Fibroblast of gingiva (primary cell): ENCODE measurements at places on chromosomes 13 and 19.

GRCh38 chr19:18461471-18461870 is 23.5 kb upstream of the ISYNA1 start:
- no peak for DNase-seq

- DNase-seq, result no peak
Measured at GRCh38 chr19:46646402-46646801, 10.4 kb upstream of the GNG8 start.

DNA sequence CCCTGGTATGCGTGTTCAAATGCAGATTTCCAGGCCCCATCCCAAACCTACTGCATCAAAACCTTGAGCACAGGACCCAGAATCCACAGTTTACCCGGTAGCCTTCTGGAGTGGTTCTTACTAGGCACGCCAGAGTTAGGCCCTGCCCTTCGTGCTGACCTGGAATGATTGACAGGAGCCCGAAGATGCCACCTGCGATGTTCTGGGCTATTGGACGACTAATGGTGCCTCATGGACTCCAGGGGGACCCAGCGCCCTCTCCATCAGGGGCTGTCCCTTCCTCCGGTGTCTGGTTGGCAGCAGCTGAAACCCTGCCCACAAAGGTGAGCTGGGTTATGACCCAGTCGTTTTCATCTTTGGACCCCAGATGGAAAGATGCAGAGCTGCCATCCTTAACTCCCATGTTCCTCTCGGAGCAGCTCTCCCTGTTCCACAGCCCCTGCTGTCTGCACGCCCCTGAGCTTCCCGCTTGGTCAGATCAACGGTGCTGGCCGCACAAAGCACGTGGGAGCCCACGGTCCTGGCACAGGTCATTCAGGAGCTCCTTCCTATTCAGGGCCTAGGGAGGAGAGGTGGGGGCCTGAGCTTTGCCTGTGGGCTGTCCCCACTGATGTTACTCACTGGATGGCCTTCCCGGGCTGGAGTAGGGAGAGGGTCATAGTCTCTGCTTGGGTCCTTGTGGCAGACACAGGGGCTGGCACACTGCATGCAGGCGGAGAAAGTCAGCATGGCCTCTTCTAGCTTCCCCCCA is 65.8 kb downstream of the GPR12 start:
- no peak for DNase-seq

- DNase-seq, result peak; percentile 39
Measured at GRCh38 chr19:38070573-38070972, 153.4 kb downstream of the DPF1 start.

DNA sequence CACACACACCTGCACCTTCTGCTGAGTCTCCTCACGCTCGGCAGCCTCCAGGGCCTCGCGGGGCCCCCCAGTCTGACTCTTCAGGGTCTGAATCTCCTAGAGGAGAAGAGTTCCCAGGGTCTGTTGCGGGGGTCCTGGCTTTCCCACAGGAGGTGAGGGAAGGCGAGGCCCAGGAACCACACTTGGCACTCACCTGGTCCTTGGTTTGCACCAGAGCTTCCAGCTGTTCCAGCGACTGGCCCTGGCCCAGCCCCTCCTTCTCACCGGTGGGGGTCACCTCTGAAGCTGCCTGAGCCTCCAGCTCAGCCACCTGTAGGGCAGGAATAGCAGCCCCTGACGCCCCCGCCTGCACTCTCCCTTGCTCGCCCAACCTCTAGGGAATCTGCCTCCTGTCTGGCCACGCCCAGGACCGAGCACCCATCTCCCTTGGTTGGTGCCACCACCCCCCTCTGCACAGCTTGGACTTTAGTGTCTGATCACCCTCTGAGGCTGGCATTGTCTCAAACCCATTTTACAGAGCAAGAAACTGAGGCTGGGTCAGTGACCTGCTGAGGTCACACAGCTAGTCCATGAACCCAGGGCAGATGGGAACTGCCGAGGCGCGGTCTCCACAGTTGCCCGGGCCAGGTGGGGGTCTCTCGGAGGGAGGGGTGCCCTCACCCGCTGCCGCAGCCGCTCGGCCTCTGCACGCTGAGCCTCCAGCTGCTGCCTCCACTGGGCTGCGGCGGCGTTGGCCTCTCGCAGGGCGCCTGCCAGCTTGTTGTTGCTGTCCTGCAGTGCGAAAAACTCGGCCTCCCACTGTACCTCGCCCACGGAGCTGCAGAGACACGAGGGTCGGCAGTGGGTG is 9.5 kb downstream of the HOMER3 start:
- no peak for DNase-seq

- DNase-seq, result no peak
Measured at GRCh38 chr19:28656644-28657043, 556.3 kb downstream of the UQCRFS1 start.

- no peak for DNase-seq
Measured at GRCh38 chr13:83499286-83499685, 383.0 kb downstream of the SLITRK1 start.

GRCh38 chr19:57321751-57322150 is 1.5 kb downstream of the ZNF543 start:
- no peak for DNase-seq

- DNase-seq, result no peak
Measured at GRCh38 chr13:88648598-88649373, 977.6 kb downstream of the SLITRK5 start.

DNA sequence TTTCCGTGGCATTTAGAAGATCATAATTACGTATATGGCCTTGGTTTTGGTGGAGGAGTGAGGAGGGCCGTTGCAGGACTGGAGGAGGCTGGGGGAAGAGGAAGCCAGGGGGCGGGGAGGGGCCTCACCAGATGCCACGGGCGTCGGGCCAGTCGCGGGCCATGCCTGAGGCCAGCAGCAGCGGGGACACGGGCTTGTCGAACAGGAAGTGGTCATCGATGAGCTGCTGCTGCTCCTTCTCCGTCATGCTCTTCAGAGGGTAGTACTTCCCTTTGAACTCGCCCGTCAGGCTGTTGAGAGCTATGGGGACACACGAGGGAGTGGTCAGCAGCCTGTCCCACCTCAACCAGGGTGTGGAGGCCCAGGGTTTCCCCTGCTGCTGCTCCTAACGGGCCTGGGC is 11.1 kb downstream of the CKM start:
- DNase-seq, result no peak

DNA sequence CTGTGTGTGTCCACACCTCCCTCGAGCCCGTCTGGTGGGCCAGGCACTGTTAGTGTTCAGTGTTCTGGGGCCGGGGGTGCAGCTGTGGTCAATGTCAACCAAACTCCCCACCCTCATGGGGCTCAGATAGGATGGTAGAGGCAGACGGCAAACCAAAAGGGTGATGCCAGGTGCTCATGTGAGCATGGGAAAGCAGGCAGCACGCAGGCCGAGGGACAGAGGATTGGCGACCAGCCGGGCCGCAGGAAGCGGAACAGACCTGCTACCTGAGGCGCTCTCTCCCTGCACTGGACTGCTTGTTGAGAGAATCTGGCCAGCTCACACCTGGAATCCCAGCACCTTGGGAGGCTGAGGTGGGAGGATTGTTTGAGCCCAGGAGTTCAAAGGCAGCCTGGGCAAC is 29.1 kb downstream of the DHX34 start:
- DNase-seq, result no peak

DNA sequence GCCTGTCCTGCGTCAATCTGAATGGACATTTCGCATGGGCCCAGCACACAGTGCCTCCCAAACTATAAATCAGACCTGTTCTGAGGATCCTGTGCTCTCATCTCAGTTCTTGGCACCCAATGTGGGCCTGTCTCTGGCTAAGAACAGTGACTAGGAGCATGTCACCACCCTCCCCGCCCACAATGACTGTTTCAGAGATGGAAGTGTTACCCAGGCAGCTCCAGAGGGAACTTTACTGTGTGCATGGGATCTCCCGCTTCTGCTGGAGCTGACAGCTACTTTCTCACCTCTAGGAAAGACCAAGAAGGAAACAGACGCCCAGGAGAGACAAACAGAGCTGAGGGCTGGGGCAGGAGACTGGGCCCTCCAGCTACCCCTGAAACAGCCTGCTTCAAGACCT is 45.0 kb downstream of the KCTD15 start:
- no peak for DNase-seq

DNA sequence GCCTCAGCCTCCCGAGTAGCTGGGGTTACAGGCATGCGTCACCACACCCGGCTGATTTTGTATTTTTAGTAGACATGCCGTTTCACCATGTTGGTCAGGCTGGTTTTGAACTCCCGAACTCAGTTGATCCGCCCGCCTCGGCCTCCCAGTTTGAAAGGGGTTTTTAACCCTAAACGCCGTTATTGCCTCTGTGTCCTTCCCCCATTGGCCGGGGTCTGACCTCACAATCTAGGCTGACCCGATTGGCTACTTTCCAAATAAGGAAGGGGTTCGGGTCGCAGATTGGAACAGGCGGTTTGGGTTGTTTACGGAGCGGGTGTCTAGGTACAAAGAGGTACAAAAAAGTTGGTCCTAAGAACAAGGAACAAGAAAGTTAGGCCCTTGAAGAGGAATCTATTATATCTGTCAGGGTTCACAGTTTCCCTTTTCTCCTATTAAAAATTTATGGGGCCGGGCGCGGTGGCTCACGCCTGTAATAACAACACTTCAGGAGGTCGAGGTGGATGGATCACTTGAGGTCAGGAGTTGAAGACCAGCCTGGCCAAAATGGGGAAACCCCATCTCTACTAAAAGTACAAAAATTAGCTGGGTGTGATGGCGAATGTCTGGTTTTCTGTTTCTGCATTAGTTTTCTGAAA is 1.0 kb downstream of the ZNF253 start:
- no peak for DNase-seq

GRCh38 chr13:104773775-104774174 is 1707.6 kb upstream of the SLC10A2 start:
- DNase-seq, result peak; percentile 2

DNA sequence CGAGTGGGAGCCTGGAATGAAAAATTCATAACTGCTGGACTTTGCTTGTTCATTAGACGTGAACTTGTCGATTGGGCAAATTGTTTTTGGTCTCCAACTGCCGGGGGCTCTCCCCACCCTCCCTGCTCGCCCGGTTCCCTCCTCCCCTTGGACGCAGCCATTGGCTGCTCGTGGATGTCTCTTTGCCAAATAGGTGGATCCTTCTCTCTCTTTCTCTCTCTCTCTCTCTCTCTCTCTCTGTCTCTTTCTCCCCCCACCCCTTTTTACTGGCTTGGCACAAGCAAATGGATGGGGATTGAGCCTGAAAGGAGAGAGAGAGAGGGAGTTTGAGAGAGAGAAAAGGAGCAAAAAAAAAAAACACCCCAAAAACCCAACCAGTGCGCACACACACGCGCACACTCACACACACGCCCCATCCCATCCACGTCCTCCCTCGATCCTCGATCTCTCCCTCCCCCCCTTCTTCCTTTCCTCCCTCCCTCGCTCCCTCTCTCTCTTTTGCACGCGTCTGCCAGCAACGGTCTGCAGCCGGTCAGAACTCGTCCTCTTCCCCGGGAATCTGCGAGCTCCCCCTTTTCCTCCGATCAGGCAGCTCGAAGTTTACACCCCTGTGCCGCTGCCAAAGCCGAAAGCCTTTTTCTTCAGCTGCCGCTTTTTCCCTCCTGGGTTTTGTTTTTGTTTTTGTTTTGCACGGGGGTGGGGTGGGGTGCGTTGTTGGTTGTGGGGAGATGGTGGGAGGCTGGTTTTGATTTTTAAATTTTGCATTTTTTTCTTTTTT is 27.8 kb downstream of the NFIX start:
- peak; percentile 99 for DNase-seq

DNA sequence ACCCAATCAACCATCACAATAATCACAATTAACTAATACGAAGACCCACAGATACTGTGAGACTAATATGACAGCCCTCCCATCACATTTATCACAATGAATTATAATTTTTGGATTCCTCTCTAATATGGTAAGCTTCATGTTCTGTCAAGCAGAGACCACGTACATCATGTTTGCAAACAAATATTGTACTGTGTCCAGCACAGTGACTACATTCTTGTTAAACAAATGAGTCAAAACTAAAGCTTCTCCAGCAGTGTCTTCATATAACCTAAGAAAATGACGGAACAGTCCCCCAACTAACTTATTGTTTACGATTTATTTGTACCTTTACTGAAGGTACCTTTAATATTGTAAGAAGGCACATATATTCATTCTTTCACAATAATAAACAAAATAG is 292.6 kb downstream of the ENOX1 start:
- DNase-seq, result no peak

DNA sequence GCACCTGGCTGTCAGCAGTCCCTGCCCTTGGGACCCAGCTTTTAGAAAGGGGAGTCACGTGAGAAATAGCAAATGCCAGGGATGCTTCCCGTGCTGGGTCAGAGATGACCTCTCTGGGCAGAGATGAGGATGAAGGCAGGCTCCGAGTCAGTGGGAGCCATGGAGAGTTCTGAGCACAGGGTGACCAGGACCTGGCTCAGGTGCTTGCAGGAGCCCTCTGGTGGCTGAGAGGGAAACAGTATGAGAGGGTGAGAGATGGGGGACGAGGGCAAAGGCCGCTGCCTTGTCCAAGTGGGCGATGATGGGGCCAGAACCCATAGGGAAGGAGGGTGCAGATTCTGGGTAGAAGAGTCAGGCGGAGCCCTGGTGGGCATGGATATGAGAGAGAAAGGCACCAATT is 15.8 kb downstream of the TMED1 start:
- no peak for DNase-seq

- no peak for DNase-seq
Measured at GRCh38 chr19:41172297-41173164, 20.5 kb upstream of the CYP2S1 start.

DNA sequence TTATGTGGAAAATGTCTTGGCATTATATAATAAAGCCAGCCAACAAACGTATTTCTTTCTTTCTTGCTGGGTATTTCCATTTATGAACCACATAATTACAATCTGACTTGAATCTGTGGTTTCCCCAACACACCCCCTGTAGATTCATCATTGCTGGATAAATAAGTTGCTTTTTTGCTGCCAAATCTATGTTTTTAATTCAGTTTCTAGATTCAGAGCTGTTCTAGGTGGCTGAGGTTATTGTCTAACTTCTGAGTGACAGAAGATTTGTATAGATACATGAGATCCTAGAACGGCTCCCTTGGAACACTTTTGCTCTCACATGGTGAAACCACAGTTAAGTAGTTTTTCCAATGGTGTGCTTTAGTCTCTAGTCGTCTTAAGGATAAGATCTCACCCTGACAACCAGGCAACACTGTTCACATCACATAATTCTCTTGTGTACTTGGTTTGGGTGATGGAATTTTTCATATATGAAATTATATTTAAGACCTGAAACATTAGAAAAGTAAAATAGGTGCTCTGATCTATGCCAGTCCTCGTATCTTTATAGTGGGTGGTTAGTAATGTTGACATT is 239.1 kb downstream of the KLF12 start:
- DNase-seq, result no peak

- DNase-seq, result no peak
Measured at GRCh38 chr19:6616011-6616410, 25.1 kb upstream of the CD70 start.

GRCh38 chr19:37829526-37829925 is 50.1 kb upstream of the ZNF573 start:
- DNase-seq, result no peak

- no peak for DNase-seq
Measured at GRCh38 chr19:17076543-17076991, 990 bp downstream of the MYO9B start.

- no peak for DNase-seq
Measured at GRCh38 chr19:23971598-23971997, 56.9 kb downstream of the ZNF726 start.

DNA sequence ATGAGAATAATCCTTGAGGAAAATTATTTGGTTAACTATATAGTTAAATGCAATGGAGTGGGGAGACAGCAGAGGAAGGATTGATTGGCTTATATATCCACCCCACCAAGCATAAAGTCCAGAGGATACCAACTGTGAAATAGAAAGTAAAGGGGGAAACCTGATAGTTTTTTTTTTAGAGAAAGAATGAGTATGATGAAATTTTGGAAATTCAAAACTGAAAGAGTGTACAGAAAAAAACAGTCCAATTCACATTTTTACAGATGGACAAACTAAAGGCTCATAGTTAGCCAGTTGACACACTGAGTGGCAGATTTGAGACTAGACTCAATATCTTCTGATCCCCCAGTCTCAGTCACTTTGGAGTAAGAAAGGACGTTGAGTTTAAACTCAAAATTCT is 51.1 kb downstream of the FNDC3A start:
- peak; percentile 53 for DNase-seq
